Caco-2 (cell line): ENCODE measurements at places on chromosomes 12 and 14. TPM values are rescaled to one million over a fixed set of nuclear protein-coding genes. Genes with fewer than 3 reads are reported as not detected.

ISCU gene
- 70.1 and 86.9 TPM in 2 replicates for total RNA-seq

A2ML1 gene
- not detected in 2 replicates for total RNA-seq

KRT72 gene
- total RNA-seq: not detected in 2 replicates

LYZ gene
- 16.8 and 16.9 TPM in 2 replicates for total RNA-seq

BATF gene
- total RNA-seq: 1.5 and 1.7 TPM in 2 replicates

OASL gene
- total RNA-seq: 0.11 and 0.35 TPM in 2 replicates

OLR1 gene
- 176 and 183 TPM in 2 replicates for total RNA-seq

BRF1 gene
- 41.6 and 43.6 TPM in 2 replicates for total RNA-seq

BCL11B gene
- total RNA-seq: 0.05 TPM in 1 of 2 replicates, not detected in the other

ADCY6 gene
- 89.8 and 92.9 TPM in 2 replicates for total RNA-seq

KRT77 gene
- not detected in 2 replicates for total RNA-seq

DCN gene
- total RNA-seq: 0.95 TPM in 1 of 2 replicates, not detected in the other

EML1 gene
- total RNA-seq: 5.9 and 7.2 TPM in 2 replicates

GPRC5A gene
- 73.9 and 99.7 TPM in 2 replicates for total RNA-seq

MEG3 gene
- total RNA-seq: 0.37 TPM in 1 of 2 replicates, not detected in the other
